ENCODE measurements at places on chromosomes 1 and 21.
A peak's percentile ranks its signal among the peaks of the same experiment; 100 is the strongest.

GRCh38 chr21:31774031-31774430, 42.1 kb upstream of the SCAF4 start:
- DNase-seq, result no peak

DNA sequence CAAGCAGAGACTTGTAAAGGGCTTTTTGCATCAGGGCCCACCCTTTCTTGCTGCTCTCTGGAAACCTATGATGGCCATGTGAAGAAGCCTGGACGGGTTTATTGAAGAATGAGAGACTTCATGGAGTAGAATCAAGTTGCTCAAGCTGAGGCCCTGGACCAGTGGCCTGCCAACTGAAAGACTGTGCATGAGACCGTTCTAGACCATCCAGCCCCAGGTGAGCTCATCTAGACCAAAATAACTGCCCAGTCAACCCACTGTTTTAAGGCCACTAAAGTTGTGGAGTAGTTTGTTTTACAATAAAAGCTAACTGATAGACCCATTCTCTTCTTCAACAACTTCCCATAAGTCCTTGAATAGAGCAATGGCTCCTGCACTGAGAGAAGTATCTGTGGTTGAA, 11.8 kb upstream of the ENAH start:
- DNase-seq, result no peak

DNA sequence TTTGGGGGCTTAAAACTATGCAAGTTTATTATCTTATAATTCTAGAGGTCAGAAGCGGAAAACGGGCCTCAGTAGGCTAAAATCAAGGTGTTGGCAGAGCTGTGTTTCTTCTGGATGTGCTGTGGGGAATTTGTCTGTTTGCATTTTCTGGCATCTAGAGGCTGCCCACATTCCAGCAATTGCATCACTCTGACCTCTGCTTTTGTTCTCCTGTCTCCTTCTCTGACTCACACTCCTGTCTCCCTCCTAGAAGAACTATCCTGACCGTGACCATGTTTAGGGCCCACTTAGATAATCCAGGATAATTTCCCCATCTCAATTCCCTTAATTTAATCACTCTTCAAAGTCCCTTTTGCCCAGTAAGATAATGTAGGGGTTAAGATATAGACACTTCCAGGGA, 127.4 kb upstream of the DEPDC1 start:
- no peak for DNase-seq

DNA sequence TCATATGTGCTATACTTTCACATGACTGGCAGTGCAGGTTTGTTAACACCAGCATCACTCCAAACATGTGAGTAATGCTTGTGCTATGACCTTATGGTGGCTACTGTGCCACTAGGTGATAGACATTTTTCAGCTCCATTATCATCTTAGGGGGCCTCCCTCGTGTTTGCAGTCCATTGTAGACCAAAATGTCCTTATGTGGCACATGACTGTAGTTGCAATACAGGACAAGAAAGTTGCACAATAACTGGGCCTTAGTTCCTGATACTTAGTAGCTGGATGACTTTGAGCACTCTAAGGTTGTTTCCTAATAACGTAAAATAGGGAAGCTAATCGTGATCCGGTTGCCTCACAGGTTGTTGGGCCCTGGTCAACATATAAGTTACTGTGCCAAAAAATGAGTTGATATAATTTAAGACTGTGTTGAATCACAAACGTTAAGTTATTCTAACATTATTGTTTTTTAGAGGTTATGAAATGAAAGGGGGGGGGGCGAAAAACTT, 511 bp upstream of the SNX27 start:
- no peak for DNase-seq

DNA sequence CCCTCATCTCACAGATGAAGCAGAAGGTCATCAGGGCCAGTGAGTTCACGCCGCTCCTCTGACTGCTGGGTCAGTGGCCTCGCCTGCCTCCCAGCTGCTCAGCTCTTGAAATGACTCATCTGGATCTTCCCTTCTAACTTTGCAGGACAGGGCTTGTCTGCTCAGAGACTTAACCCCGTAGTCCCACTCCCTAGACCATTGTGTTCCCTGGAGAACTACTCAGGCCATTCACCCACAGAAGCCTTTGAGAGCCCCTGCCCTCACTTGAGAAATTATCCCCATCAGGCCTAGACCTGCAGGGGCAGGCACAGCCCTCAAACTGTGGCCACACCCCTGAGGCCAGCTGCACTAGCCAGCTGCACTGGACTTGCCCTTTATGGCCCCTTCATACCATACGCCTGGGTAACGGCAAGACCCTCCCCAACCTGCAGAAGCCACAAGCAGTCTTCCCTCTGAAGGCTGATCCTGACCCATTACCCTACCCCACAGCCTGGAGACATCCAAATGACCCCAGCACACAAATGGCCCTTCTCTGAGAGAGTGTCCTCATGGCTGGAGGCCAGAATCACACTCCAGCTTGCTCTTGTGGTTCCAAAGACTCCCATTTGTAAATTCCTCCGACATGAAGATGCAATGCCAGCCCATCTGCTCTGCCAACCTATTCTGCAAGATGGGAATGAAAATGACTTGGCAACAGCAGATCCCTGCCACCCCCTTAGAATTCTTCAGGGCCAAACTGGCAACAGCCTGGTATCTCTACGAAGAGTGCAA, 33.2 kb downstream of the RCSD1 start:
- DNase-seq, result no peak

DNA sequence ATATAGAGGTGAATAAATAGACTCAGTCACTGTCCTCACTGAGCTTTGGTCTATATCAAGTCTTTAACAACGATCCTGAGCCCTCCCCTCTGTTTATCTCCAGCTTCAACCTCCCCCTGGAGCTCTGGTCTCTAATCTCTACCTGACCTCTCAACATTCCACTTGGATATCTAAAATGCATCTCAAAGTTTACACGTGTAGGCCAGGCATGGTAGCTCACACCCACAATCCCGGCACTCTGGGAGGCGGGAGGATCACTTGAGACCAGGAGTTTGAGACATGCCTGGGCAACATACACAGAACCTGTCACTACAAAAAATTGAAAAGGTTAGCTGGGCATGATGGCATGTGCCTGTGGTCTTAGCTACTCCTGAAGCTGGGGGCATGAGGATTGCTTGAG, 53.4 kb downstream of the GADD45A start:
- no peak for DNase-seq

DNA sequence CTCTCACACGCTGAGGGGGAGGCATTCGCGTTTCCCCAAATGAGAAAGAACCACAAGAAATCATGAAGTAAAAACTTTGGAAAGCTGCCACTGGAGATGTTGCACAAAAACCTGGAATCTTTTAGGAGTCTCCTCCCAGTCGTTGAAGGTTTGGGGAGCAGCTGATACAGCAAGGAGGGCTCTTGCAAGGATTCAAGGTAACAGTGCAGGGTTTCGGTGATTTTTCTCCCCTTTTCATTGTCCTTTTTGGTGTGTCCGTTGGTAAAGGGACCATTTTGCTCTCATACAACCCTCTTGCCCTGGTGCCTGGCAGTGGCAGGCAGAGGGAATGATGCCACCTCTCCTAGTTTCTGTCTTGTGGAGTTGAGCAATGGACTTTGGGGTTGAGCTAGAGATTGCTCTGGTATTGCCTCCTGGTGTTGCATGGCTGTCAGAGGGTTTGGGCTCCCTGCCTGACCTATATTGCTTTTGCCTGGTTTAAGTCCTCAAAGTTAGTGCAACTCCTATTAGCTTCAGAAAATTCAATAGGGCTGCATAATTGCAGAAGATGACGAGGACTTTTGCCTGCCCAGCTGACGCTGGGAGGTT, 872 bp downstream of the BRINP2 start:
- DNase-seq, result no peak

GRCh38 chr1:52867087-52867863, 24.7 kb downstream of the ZYG11A start:
- no peak for DNase-seq

GRCh38 chr1:9833632-9834031, 9.9 kb upstream of the CLSTN1 start:
- DNase-seq, result no peak

DNA sequence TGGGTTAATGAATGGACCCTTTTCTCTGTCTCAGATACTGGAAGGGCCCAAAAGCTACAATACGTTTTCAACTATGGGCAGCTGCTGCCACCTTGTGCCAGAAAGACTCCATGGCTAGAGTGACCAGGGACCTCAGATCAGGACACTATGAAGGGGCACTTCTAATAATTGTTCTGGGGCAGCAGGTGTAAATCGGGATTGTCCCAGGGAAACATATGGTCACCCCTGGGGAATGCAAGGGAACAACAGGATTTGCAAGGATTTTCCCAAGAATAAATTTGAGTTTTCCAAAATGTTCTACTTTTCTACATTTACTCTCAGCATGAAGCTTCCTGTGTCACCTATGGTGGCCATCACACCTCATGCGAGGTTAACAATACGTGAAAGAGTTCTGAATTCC, 12.0 kb upstream of the FCAMR start:
- DNase-seq, result peak; percentile 80

DNA sequence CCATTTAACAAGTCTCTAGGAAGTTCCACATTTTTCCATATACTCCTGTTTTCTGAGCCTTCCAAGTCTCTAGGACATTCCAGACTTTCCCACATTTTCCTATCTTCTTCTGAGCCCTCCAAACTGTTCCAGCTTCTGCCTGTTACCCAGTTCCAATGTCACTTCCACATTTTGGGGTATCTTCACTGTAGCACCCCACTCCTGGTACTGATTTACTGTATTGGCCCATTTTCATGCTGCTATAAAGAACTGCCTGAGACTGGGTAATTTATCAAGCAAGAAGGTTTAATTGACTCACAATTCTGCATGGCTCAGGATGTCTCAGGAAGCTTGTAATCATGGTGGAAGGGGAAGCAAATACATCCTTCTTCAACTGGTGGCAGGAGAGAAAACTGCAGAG, 285.0 kb downstream of the LRRIQ3 start:
- no peak for DNase-seq

DNA sequence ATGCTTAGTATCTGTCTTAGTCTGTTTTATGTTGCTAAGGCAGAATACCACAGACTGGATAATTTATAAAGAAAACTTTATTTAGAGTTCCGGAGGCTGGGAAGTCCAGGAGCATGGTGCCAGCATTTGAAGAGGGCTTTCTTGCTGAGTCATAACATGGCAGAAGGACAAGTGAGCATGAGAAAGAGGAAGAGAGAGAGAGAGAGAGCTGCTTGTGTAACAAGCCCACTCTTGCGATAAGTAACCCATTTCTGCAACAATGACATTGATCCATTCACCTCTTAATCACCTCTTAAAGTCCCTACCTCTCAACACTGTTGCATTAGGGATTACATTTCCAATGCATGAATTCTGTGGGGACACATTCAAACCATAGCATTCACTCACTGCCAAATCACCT, 11.7 kb upstream of the MYOCOS start:
- no peak for DNase-seq

DNA sequence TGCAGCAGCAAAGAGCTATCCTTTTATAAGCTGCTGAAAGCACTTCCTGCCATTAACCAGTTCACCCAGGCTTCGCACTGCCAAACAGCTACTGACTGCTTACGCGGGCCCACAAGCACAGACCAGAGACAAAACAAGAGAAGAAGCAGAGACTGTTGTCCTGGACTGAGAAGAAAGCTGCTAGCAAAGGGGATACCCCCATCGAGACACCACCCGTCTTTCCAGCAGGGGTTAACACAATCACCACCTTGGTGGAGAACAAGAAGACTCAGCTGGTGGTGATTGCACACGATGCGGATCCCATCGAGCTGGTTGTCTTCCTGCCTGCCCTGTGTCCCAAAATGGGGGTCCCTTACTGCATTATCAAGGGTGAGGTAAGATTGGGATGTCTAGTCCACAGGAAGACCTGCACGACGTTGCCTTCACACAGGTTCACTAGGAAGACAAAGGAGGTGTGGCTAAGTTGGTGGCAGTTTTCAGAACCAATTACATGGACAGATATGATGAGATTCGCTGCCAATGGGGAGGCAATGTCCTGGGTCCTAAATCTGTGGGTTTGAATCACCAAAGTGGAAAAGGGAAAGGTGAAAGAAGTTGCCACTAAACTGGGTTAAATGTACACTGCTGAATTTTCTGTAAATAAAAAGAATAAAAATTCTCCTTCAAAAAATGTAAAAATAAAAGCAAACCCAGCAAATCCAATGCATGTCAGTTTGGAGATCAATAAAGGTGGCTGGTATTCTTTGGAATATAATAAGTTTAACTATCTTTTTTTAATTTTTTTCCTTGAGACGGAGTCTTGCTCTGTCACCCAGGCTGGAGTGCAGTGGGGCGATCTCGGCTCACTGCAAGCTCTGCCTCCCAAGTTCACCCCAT, 1.2 kb downstream of the FMO5 start:
- DNase-seq, result no peak

- DNase-seq, result no peak
Observed at GRCh38 chr21:36098182-36098532, 28.3 kb downstream of the CBR1 start.

DNA sequence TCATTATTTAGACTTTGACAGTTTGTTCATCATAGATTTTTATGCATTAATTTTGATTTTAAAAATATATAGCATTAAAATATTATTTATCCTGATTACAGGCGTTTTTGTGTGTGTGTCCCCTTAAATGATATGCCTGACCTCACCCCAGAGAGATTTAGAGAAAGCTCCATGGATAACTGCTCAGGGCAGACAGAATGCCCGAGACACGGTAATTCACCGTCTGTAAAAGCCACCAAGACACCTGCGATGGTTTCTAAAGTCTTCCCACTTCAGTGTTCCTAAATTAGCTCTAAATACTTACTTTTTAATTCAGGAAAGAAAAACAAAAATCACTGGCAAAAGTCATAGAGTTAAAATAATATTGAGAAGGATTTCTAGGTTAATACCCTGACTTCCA, 350.6 kb upstream of the RUNX1 start:
- DNase-seq, result no peak

GRCh38 chr1:226638608-226639007, 90.0 kb downstream of the STUM start:
- DNase-seq, result no peak

DNA sequence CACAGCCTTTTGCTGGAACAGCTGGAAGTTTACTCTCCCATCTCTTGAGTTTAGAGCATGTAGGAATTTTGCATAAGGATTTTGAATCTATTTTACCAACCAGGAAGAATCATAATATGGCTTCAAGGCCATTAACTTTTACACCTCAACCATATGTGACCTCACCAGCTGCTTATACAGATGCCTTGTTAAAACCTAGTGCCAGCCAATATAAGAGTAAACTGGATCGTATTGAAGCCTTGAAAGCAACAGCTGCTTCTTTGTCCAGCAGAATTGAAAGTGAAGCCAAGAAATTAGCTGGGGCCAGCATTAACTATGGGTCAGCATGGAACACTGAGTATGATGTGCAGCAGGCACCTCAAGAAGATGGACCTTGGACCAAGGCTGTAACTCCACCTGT, 65.4 kb downstream of the CEP350 start:
- DNase-seq, result no peak

GRCh38 chr1:110606657-110607535, 738 bp upstream of the KCNA2 start:
- peak; percentile 63 for DNase-seq

- DNase-seq, result no peak
Observed at GRCh38 chr1:238119861-238120260, 229.1 kb upstream of the ZP4 start.

GRCh38 chr1:212749821-212750535, 41.6 kb downstream of the NSL1 start:
- DNase-seq, result no peak

- DNase-seq, result peak; percentile 26
Observed at GRCh38 chr1:114152508-114153260, 985 bp downstream of the SYT6 start.

Data from head of caudate nucleus (tissue), 42 donors.